ENCODE measurements at places on chromosomes 1 and 21. TPM values are rescaled to one million over a fixed set of nuclear protein-coding genes. Genes with fewer than 3 reads are reported as not detected.

Gene SPRR2B
- not detected for total RNA-seq

DNA sequence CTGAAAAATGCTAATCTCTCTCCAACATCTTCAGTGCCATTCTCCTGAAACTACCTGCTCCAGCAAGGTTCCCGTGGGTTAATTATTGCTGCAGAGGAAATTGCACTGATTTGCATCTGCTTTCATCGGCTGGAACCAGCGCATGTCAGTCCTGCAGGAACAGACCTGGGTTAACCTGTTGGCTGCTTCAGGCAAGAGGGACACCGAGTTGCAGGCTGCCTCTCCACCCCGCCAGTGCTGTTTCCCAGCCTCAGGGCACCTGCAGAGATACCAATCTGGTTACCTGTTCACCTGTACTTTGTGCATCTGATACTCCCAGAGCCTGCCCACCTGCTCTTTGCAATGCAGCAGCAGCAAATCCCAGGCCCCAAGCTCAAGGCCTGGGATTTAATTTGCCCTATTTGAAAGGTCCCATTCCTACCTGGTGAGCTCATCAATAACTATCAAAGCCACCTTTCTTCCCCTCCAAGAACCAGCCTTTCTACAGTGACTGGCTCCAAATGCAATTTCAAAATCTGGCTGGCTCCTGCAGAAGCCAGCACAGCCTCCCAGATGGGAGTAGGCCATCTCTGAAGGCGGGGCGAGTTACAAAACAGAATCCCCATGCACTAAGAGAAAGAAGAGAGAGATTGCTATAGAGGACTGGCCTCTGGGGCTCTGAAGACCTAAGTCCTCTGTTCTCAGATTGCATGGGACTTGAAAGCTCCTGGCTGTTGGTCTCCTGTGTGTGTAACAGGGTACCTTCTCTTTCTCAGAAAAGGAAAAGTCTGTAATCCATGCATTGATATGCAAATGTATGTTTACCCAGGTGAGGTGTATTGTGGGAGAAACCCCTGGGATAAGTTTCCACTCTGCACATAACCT, 67.8 kb downstream of the TOMM20 start:
- H3K27ac ChIP-seq: no peak overlapping the region
- H3K4me1 ChIP-seq: peaks cover 8% of the 10 kb centered on the region
- DNase-seq: no peak
- no peak overlapping the region for H3K4me3 ChIP-seq
- no peaks in the 10 kb centered on the region for H3K36me3 ChIP-seq

- H3K4me3 ChIP-seq: no peak overlapping the region
- no peak for DNase-seq
- no peaks in the 10 kb centered on the region for H3K27me3 ChIP-seq
- peaks cover 40% of the 10 kb centered on the region for H3K4me1 ChIP-seq
These were observed 50.9 kb upstream of the TRABD2B start for GRCh38 chr1:48048064-48048463.

DNA sequence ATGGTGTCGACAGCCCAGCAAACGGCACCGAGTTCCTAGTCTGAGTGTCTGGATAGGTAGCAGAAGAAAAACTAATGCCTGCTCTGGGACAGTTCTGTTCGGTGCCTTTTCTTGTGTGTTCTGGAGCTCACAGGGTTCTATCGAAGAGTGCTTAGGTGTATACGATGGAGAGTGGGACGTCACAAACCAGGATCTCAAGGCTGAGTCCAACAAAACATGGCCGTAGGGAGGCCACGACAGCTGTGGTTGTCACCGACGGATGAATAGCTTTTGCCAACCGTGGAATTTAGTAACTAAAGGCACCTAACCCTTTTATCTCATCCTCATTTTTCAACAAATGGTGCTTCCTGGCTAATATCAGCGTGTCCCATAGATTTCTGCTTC, 635 bp upstream of the SYNJ1 start:
- H3K27ac ChIP-seq: peak overlapping the region; percentile 88
- DNase-seq: no peak
- H3K36me3 ChIP-seq: peaks cover 14% of the 10 kb centered on the region

GRCh38 chr1:58576325-58576726, 726 bp downstream of the TACSTD2 start:
- peaks cover 33% of the 10 kb centered on the region for H3K27me3 ChIP-seq
- H3K36me3 ChIP-seq: no peaks in the 10 kb centered on the region
- DNase-seq: no peak
- peak overlapping the region; percentile 50 for H3K4me3 ChIP-seq
- peaks cover 25% of the 10 kb centered on the region for H3K4me1 ChIP-seq
- H3K27ac ChIP-seq: no peak overlapping the region

DNA sequence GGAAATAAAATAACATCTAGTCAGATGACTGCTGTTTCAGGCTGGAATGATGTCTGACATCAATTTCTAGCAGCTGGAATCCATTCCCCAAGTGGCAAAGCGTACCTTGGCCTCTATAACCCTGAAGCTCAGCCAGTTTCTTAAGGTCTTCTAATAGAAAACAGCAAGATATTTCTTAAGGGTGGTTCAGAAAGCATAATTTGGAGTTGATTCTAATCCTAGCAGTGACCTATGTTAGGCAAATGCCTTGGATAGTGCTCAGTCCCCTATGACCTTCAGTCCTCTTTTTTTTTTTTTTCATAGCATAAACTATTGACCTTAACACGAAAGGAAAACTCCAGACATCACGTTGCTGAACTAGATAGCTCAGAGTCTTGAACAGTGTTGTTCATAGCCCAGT, 56.5 kb downstream of the LAMC2 start:
- peaks cover 5% of the 10 kb centered on the region for H3K36me3 ChIP-seq
- H3K4me3 ChIP-seq: no peak overlapping the region
- peaks cover 4% of the 10 kb centered on the region for H3K4me1 ChIP-seq
- peak overlapping the region; percentile 62 for H3K27ac ChIP-seq

Gene PCP4L1
- 4.3 TPM for total RNA-seq

- H3K27ac ChIP-seq: peak overlapping the region; percentile 93
- DNase-seq: peak; percentile 95
- no peaks in the 10 kb centered on the region for H3K36me3 ChIP-seq
- no peaks in the 10 kb centered on the region for H3K27me3 ChIP-seq
These were observed 558 bp downstream of the PFKL start for GRCh38 chr21:44300262-44300959.

GRCh38 chr21:42453986-42454570, 41.9 kb downstream of the RSPH1 start:
- H3K4me1 ChIP-seq: peaks cover 6% of the 10 kb centered on the region
- DNase-seq: no peak
- no peak overlapping the region for H3K4me3 ChIP-seq

DNA sequence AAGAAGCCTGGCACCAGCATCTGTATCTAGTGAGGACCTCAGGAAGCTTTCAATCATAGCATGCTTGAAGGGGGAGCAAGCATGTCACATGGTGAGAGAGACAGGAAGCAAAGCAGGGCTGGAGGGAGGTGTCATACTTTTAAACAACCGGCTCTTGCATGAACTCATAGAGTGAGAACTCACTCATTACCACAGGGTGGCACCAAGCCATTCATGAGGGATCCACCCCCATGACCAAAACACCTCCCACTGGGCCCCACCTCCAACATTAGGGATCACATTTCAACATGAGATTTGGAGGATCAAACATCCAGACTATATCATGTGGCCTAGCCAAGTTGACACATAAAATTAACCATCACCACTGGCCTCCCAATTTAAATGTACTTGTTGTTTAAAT, 125.1 kb upstream of the KCND3 start:
- no peaks in the 10 kb centered on the region for H3K36me3 ChIP-seq
- no peaks in the 10 kb centered on the region for H3K27me3 ChIP-seq
- no peaks in the 10 kb centered on the region for H3K4me1 ChIP-seq
- H3K27ac ChIP-seq: no peak overlapping the region

Gene ALPL
- total RNA-seq: 1.2 TPM

Measured in esophagus muscularis mucosa (tissue), 4 donors.